ENCODE measurements at places on chromosomes 7 and 10.

DNA sequence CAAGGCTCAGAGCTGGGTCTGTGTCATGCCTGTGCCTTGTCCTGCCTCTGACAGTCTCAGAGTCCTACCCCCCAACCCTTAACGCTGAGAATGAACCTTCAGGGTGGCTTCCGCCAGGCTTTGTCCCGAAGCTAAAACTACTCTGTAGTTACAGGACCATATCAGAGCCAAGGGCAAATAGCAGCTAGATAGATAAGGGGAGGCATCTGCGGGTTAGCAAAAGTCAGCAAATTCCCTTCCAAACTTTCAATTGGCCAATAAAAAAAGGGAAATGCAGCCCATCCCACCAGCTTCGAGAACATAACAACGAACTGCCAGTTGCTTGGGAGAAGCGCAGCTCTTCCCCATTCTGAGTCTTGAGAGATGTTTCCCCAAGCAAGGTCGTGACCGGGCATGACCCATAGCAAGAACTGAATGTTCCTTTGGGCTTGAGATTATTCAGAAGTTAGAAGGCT lies 17.7 kb downstream of the CCL24 start:
- no peak for DNase-seq

DNA sequence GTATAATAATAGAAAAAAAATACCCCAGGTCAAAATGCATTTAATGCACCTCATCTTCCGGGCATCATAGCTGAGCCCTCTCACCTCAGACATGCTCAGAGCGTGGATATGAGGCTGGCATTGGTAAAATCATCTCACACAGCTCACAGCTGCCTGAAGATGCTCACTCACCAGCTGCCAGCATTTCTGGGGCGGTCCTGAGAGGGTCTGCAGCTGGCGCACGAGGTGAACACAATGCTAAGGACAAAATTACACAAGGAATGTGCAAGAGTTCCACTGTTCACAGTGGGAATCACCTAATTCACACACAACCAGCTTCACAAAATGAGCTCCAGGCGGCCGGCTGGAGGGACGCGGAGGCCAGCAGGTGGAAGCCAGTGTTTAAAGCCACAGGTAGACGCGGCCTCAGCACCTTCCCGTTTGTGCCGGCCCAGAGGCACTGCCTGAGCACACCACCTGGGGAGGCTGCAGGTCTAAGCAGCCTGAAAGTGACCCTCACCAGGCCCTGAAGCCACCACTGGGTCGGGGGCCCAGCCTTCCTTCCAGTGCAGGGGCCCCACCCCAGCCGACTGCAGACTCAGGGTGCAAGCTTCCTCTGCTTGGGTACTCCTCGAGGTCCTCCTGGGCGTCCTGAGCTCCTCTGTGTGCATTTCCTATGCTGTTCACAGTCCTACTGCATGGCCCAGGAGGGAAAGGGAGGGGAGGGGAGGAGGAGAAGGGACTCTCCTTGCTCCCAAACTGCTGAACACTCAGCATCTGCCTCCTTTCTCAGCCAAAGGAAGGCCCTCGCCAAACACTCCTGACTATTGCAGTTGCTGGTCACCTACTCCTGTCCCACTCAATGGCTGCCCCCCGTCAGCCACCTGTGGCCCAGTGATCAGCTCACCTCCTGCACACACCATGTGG lies 61.2 kb upstream of the FAM20C start:
- DNase-seq: no peak

DNA sequence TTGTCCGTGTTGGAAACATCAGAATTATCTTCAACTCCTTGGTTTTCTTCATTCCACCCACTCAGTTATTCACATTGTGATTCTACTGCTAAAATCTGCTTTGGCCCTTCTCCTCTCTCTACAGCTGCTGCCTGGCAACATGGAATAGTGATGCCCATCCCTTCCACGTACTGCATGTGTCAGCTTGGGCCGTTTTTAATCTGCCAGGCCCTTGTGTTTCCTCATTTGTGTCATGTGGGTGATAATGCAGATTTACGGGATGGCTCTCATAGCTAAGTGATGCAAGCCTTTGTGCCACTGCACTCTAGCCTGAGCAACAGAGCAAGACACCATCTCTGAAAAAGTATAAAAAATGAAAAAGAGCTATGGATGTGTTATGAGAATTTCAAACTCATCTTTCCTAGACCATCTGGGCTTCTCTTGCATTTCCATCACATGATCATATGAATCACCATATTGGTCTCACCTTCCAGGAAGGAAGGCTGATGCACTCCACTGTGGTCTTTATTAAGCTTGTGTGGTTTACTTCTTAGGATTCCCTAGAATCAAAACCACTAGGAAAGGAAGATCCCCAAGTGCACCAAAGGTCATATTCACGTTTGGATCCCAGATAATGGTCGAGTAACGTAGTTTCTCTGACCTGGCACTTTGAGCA lies 20.6 kb upstream of the CELF2 start:
- DNase-seq: no peak

GRCh38 chr10:129846991-129847391 lies 117.1 kb downstream of the EBF3 start:
- no peak for DNase-seq

GRCh38 chr10:81021428-81022129 lies 483.9 kb downstream of the SH2D4B start:
- DNase-seq: no peak

DNA sequence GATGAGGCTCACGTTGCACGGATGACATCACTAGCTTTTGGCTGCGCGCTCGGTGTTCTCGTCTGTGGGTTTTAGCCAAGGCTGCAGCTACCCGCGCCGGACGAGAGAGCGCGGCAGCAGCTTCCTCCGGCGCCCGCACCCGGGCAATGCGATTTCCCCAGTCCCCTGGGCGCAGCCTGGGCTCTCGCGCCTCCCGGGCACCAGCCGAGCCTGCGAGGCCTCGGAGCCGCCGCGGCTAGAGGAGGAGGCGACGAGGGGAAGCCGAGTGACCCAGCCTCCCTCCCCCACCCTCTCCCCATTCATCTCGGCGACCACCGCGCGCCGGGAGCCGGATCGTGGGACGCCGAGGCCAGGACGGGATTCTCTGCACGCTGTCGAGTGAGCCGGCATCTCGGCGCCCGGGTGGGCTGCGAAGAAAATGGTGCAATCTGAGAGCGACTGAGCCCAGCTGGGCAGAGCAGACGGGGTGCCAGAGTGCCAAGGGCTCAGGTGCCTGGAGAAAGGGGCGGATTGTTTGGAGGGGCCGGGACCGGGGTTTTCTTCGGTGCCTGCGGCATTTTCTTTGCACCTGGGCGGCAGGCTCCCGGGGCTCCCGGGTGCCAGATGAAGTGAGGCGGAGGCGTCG lies 1.2 kb upstream of the TMEM178B start:
- DNase-seq: peak; percentile 75

- DNase-seq: no peak
Measured at GRCh38 chr10:8393531-8393930, 339.0 kb downstream of the GATA3 start.

- no peak for DNase-seq
Measured at GRCh38 chr7:128132426-128133069, 101.3 kb upstream of the LRRC4 start.

- DNase-seq: no peak
Measured at GRCh38 chr7:114409750-114410149, 4.9 kb upstream of the FOXP2 start.

GRCh38 chr10:1183701-1184100 lies 127.5 kb downstream of the WDR37 start:
- no peak for DNase-seq

DNA sequence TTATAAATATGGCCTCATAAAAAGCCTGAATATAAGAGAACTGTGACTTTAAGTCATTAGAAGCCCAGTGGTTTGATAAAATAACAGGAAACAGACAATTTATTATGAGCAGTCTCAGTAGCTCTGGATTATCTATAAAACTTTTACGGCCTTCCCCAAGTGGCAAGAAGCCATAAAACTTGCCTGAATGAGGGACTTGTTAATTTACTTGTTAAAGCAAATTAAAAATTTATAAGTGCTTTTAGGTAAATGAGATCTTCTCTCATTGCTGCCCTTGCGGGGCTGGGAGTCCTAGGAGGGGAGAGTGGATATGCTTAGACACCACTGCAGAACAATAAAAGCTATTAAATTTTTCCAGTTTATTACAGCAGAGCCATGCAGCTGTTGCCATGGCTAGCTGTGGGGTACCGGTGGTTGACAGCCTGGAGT lies 499.9 kb downstream of the AUTS2 start:
- DNase-seq: peak; percentile 50

GRCh38 chr7:141975806-141976523 lies 2.4 kb upstream of the TAS2R38 start:
- DNase-seq: peak; percentile 94

DNA sequence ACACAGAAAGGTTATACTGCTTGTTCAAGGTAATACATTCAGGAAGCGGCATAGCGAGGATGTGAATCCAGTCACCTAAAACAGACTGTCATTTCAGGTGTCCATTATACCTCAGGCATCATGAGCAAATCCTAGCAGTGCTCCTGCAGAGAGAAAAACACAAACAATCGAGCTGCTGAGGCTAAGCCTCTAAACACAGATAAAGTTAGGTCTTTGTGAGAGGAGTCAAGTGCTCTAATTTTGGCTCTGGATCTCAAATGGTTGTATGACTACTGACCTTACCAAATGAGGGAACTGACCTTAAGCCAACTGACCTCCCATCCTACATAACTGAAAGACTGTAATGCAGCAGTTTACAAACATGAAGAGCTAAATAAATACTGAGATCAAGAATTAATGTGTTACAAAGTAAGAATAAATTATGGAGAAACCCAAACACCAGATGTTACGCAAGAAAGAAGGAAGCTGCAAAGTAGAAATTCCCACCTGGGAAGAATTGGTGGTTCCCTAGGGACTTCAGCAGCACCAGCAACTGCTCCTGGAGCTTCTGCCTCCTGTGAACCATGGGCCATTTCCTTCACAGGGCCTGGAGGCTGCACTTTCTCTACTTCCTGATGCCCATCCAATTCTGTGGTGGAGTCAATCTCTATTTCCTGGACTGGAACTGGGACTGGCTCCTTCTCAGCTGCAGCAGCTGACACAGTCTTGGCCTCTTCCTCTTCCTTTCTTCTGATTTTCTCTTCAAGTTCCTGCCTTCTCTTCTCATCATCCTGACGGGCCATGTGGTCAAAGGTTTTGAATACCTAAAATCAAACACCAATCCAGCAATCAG lies 5.8 kb downstream of the NUDCD3 start:
- no peak for DNase-seq

DNA sequence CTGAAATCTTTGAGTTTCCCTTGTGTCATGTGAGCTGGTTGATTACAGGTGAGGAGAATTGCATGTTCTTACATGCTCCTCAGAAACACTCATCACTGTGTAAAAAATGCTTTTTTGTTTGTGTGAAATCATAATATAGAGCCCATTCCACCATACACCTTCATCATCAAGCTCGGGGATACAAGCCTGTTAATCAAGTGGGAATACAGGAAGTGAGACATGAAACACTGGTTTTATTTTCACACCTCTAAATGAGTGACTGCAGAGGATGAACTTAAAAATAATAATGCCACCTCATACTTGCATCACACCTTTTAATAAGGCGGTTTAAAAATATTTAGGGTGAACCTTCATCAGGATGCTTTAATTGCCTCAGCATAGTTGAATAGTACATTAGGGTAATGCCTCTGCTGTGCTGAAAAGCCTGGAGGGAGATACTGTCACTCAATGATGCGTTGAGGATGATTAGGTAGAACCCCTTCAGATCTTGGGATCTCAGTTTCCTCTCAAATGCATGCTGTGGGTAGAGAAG lies 164.6 kb downstream of the AUTS2 start:
- DNase-seq: no peak

DNA sequence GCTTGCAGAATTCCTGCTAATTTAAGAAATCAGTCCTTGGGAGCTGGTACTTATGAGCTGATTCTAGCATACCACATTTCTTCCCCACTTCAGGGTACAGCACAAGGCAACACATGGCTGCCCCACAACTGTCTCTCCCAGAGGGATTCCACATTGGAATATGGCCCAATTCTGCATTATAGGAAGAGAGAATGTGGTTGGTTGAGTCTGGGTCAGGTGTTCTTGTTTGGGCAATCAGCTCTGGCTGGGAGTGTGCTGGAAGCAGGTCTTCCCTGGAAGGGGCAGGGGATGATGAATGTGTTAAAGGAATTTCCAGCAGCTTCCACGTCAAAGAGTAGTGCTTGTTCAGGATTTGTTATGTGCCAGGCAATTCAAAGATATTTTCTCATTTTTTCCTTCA lies 95.7 kb downstream of the BUB3 start:
- no peak for DNase-seq

DNA sequence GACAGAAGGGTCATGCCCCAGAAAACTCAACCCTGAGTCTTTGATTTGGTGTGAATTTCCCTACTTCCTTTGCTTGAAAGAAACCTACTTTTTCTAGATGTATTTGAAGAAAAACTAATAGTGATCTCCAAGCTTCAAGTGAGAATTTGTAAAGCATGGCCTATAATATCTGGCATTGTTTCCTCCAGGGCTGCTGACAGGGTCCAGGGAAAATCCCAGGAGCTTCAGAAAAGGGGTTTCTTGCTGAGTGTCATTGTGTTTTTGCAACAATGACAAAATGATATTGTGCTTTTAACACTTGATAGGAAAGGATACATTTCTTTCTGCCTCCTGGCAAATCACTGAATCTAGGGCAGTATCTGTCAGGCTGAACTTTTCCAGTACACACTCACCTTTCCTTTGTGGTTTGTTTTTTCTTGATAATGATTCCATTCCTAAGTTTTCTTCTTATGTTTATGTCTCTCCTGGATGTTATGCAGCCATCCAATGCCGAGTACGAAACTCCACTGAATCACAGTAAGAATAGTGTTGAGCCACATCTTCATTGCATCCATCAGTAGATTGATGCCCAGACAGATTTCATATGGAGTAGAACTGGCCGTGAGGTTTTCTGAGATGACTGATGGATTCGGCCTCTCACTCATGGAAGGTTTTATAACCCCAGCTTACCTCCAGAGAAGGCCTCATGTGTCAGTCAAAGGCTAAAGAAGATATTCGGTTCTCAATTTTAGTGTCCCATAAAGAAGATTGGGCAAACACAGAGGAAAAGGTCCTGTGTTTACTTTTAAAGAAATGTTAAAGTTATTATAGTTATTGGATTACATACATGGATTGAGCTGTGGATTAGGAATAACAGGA lies 76.9 kb upstream of the STEAP1B start:
- no peak for DNase-seq

- no peak for DNase-seq
Measured at GRCh38 chr10:35379226-35380137, 43.2 kb downstream of the CCNY start.

DNA sequence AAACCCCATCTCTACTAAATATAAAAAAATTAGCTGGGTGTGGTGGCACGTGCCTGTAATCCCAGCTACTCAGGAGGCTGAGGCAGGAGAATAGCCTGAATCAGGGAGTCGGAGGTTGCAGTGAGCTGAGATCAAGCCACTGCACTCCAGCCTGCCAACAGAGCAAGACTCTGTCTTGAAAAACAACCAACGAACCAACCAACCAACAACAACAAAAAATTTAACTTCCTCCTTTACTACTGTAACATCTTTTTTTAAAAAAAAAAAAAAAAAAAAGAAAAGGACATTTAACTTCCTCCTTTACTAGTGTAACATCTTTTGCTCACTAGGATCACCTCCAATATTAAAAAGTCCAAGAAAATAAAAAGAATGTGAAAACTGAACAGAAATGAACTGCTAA lies 92.3 kb upstream of the TMEM168 start:
- no peak for DNase-seq

- DNase-seq: no peak
Measured at GRCh38 chr7:101634196-101634717, 5.2 kb upstream of the MYL10 start.
